ENCODE measurements at places on chromosomes 2 and 18. TPM values are rescaled to one million over a fixed set of nuclear protein-coding genes. Genes with fewer than 3 reads are reported as not detected.

TSPYL6 gene
- not detected for polyA plus RNA-seq

DSG2 gene
- polyA plus RNA-seq = 0.94 TPM

SAG gene
- not detected for polyA plus RNA-seq

STPG4 gene
- not detected for polyA plus RNA-seq

DNAJC5G gene
- polyA plus RNA-seq = not detected

SIX2 gene
- not detected for polyA plus RNA-seq

PER2 gene
- polyA plus RNA-seq = 2.6 TPM

DDX18 gene
- 60.5 TPM for polyA plus RNA-seq

TTC31 gene
- polyA plus RNA-seq = 16.3 TPM

SMCHD1 gene
- polyA plus RNA-seq = 49.4 TPM

INPP5D gene
- not detected for polyA plus RNA-seq

CRYGD gene
- not detected for polyA plus RNA-seq

KIAA2012 gene
- not detected for polyA plus RNA-seq

GPR35 gene
- polyA plus RNA-seq = 2.8 TPM

IL1R2 gene
- polyA plus RNA-seq = not detected

NOSTRIN gene
- not detected for polyA plus RNA-seq

CTIF gene
- 50.2 TPM for polyA plus RNA-seq

ANO7 gene
- not detected for polyA plus RNA-seq

PIKFYVE gene
- polyA plus RNA-seq = 27.1 TPM

LRRFIP1 gene
- 96.3 TPM for polyA plus RNA-seq

CAMKMT gene
- 5.1 TPM for polyA plus RNA-seq

SGPP2 gene
- polyA plus RNA-seq = 0.30 TPM

ERFE gene
- not detected for polyA plus RNA-seq
